Spinal cord (tissue), 10 donors: ENCODE measurements at places on chromosomes 4 and X. TPM values are rescaled to one million over a fixed set of nuclear protein-coding genes. Genes with fewer than 3 reads are reported as not detected.

The SPARCL1 gene
- 1,361 TPM for total RNA-seq

The FAM53A gene
- total RNA-seq, result 1.1 TPM

The GUCY1B1 gene
- total RNA-seq, result 63.7 TPM

The MAP3K15 gene
- total RNA-seq, result 0.55 TPM

The PDZD4 gene
- total RNA-seq, result 49.2 TPM

The PRRG3 gene
- 4.4 TPM for total RNA-seq

The HTT gene
- 41.3 TPM for total RNA-seq

The GATA1 gene
- 0.59 TPM for total RNA-seq

The AFM gene
- total RNA-seq, result not detected
